ENCODE measurements at places on chromosomes 2 and 18. TPM values are rescaled to one million over a fixed set of nuclear protein-coding genes. Genes with fewer than 3 reads are reported as not detected.

GRCh38 chr2:43088143-43089073 lies 138.0 kb downstream of the ZFP36L2 start:
- peaks cover 14% of the 10 kb centered on the region for H3K36me3 ChIP-seq
- H3K27me3 ChIP-seq: no peaks in the 10 kb centered on the region
- peaks cover 43% of the 10 kb centered on the region for H3K4me1 ChIP-seq
- no peak overlapping the region for H3K4me3 ChIP-seq
- no peak for DNase-seq
- H3K27ac ChIP-seq: peak overlapping the region; percentile 99

DNA sequence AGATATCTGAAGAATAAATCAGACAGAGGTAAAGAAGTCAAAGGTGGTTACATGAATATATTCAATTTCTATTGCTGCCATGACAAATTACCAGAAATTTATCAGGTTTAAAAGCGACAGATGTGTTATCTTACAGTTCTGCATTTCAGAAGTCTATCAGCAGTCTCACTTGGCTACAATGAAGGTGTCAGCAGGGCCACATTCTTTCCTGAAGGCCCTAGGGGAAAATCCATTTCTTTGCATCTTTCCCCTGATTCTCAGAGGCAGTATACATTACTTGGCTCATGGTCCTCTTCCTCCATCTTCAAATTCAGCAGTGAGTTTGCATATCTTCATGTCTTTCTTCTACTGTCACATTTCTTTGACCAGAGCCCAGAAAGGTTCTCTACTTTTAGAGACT lies 145.8 kb upstream of the GULP1 start:
- H3K4me3 ChIP-seq: no peak overlapping the region
- H3K27ac ChIP-seq: no peak overlapping the region
- no peaks in the 10 kb centered on the region for H3K36me3 ChIP-seq
- no peaks in the 10 kb centered on the region for H3K27me3 ChIP-seq
- no peak for DNase-seq
- no peaks in the 10 kb centered on the region for H3K4me1 ChIP-seq

DNA sequence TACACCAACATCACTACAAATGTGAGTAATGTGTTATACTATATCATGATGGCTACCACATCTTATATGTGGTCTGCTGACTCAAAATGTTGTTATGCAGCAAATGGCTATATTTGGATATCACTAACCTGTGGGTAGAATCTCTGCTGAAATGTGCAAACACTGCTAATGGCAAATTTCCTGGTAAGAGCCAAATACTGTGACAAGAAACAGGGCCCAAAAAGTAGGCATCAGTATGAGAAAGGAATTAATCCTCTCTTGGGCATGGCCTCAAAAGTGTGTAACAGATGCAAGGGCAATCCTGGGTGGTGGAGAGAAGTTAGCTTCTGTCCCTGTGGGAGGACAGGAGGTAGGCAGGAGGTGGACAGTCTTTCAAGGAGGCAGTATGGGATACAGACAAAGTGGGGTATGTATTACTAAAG lies 13.3 kb downstream of the ATF2 start:
- H3K27me3 ChIP-seq: no peaks in the 10 kb centered on the region
- H3K36me3 ChIP-seq: peaks cover 5% of the 10 kb centered on the region
- no peak overlapping the region for H3K27ac ChIP-seq
- H3K4me3 ChIP-seq: no peak overlapping the region

DNA sequence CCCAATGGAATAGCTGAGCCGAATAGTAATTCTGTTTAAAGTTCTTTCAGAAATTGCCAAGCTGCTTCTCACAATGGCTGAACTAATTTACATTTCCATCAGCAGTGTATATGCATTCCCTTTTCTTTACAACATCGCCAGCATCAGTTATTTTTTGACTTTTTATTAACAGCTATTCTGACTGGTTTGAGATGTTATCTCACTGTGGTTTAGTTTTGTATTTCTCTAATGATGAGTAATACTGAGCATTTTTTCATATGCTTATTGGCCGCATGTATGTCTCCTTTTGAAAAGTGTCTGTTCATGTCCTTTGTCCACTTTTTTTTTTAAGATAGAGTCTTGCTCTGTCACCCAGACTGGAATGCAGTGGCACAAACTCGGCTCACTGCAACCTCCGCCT lies 100.7 kb downstream of the C2orf74 start:
- no peak for DNase-seq
- no peaks in the 10 kb centered on the region for H3K27me3 ChIP-seq

Gene CD28
- not detected for total RNA-seq

Gene PLGLB2
- 7.4 TPM for total RNA-seq

Gene TMEM169
- total RNA-seq: 0.71 TPM

Gene FAM161A
- 9.3 TPM for total RNA-seq

Gene ICA1L
- total RNA-seq: 13.4 TPM
